ENCODE measurements at places on chromosomes 6 and 20. TPM values are rescaled to one million over a fixed set of nuclear protein-coding genes. Genes with fewer than 3 reads are reported as not detected.

TCP11 gene
- polyA plus RNA-seq, result not detected

CEP57L1 gene
- 8.5 TPM for polyA plus RNA-seq

STX16 gene
- 17.9 TPM for polyA plus RNA-seq

DDX27 gene
- polyA plus RNA-seq, result 16.3 TPM

CLVS2 gene
- polyA plus RNA-seq, result under 0.01 TPM

ZMYND8 gene
- polyA plus RNA-seq, result 4.5 TPM

BPIFB2 gene
- polyA plus RNA-seq, result not detected

SLPI gene
- polyA plus RNA-seq, result 34.8 TPM

NNAT gene
- polyA plus RNA-seq, result 0.38 TPM

NKX2-2 gene
- 0.15 TPM for polyA plus RNA-seq

ATP6V1G2 gene
- 1.8 TPM for polyA plus RNA-seq

GSTA2 gene
- polyA plus RNA-seq, result 12.6 TPM

SLC17A4 gene
- 1.3 TPM for polyA plus RNA-seq

CALHM5 gene
- polyA plus RNA-seq, result 8.0 TPM

SLC17A3 gene
- polyA plus RNA-seq, result not detected

ACTL10 gene
- 1.2 TPM for polyA plus RNA-seq

ENPP4 gene
- 11.7 TPM for polyA plus RNA-seq

FOXQ1 gene
- polyA plus RNA-seq, result not detected

CCR6 gene
- polyA plus RNA-seq, result not detected

PHF20 gene
- 17.1 TPM for polyA plus RNA-seq

GTSF1L gene
- not detected for polyA plus RNA-seq

IFNGR1 gene
- 59.5 TPM for polyA plus RNA-seq

FAM162B gene
- 0.88 TPM for polyA plus RNA-seq

GPR63 gene
- polyA plus RNA-seq, result 0.63 TPM

SALL4 gene
- 0.18 TPM for polyA plus RNA-seq

PROKR2 gene
- not detected for polyA plus RNA-seq

RIPOR2 gene
- polyA plus RNA-seq, result 1.1 TPM

TCF21 gene
- polyA plus RNA-seq, result 0.36 TPM

MEP1A gene
- polyA plus RNA-seq, result 0.10 TPM

TBXT gene
- polyA plus RNA-seq, result not detected

SOX18 gene
- polyA plus RNA-seq, result 2.6 TPM

FKBP1C gene
- 0.38 TPM for polyA plus RNA-seq

CNKSR3 gene
- polyA plus RNA-seq, result 12.0 TPM

TOMM34 gene
- 5.1 TPM for polyA plus RNA-seq

FRS3 gene
- polyA plus RNA-seq, result 16.2 TPM

SLC2A4RG gene
- polyA plus RNA-seq, result 86.7 TPM

FAM83C gene
- not detected for polyA plus RNA-seq

GJA1 gene
- 184 TPM for polyA plus RNA-seq

SLC22A16 gene
- polyA plus RNA-seq, result 0.38 TPM

WDR27 gene
- polyA plus RNA-seq, result 4.5 TPM

SPATS1 gene
- not detected for polyA plus RNA-seq

BMP5 gene
- not detected for polyA plus RNA-seq

FAM83D gene
- polyA plus RNA-seq, result 2.7 TPM

PSORS1C1 gene
- polyA plus RNA-seq, result 6.8 TPM
